Activated CD4-positive, alpha-beta memory T cell treated with anti-CD3 and anti-CD28 coated beads for 36 hours (primary cell): ENCODE measurements at places on chromosomes 7 and 10.
A peak's percentile ranks its signal among the peaks of the same experiment; 100 is the strongest.

DNA sequence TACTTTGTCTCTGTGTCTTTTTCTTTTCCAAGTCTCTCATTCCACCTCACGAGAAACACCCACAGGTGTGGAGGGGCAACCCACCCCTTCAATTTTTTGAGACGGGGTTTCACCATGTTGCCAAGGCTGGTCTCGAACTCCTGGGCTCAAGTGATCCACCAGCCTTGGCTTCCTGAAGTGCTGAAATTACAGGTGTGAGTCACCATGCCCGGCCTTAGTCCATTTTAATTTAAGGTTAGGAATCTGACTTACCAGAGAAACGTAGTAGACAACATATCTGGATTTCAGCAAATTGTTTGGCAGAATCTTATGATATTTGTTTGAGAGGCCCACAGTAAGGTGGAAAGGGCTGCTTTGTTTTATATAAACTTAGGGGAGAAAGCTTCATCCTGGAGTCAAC, 3.2 kb upstream of the NFKB2 start:
- no peak for DNase-seq

GRCh38 chr7:44291733-44292419, 33.5 kb downstream of the CAMK2B start:
- DNase-seq: peak; percentile 4

DNA sequence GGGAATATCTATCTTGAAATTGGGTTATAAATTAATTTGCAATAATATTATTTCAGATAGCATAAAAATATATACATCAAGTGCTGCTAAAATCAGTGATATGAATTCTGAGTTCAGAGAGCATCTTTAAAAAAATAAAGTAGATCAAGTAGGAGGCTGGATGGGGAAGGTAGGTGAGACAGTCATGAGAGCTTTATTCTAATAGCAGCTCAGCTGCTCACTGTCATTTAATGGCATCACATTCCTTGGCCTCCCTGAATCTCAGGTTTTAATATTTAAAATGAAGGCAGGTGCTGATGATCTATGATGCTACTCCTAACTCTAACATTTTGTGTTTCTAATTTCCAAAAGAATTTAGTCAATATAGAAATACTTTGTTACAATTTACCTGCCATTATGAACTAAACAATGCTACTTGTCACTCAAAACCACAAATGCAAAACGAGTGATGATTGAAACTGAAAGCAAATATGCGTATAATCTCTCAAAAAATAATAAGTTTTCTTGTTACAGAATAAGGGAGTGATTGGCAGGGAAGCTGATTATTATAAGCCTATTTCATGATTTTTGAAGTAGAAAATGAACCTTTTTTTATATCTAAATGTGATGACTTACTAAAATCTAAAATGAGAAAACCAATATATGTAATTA, 147.6 kb upstream of the CSTF2T start:
- no peak for DNase-seq

- DNase-seq: no peak
Observed at GRCh38 chr10:3528271-3528670, 256.7 kb downstream of the KLF6 start.

DNA sequence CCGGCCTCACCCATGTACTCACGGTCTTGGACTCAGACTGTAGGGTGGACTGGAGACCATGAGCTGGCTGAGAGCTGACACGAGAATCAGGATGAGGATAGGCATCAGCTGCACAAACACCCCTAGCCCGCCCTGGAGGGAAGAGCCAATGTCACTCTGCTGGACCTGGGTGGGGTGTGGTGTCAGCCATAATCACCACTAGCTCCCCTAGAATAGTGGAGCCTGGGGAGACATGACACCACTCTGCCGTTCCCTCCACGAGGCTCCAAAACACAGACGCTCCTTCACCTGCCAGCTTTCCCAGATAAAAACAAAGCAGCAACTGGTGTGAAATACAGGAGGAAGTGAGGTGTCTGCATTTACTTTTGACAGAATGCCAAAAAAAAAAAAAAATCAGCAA, 16.5 kb downstream of the DNAJB12 start:
- no peak for DNase-seq

DNA sequence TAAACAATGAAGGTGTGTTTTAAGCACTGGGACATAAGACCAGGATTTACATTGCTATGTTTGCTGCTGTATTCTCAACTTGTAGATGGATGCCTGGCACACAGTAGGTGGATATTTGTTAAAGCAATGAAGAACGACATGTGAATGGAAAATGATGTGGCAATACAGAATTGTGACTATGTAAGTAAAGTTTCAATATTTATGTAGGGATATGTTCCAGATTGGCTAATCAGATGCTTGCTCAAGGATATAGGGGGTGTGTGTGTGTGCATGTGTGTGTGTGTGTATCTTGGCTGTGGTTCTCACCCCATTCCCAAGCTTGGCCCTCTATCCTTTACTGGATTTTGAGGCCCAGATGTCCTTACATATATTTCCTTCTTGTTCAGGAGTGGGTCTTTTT, 42.7 kb upstream of the LAMB1 start:
- no peak for DNase-seq

DNA sequence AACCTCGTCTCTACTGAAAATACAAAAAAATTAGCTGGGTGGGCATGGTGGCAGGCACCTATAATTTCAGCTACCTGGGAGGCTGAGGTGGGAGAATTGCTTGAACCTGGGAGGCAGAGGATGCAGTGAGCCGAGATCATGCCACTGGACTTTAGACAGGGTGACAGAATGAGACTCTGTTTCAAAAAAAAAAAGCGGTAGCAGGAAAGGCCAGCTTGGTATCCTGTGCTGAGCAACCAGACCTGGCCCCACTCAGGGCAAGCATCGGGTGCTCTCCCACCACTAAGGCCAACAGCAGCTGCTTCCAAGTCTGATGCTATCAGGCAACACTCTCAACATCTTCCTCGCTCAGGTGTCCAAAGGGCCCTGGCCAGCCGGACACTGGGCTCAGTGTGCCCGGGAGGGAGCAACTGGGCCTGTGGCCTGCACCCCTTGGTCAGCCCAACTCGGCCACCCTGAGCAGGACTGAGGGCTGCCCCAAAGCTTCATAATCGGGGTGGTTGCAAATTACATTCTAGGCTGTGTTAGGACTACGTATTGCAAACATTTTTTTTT, 44.3 kb upstream of the MSMB start:
- no peak for DNase-seq

GRCh38 chr10:76252733-76253132, 821.3 kb downstream of the LRMDA start:
- DNase-seq: no peak

DNA sequence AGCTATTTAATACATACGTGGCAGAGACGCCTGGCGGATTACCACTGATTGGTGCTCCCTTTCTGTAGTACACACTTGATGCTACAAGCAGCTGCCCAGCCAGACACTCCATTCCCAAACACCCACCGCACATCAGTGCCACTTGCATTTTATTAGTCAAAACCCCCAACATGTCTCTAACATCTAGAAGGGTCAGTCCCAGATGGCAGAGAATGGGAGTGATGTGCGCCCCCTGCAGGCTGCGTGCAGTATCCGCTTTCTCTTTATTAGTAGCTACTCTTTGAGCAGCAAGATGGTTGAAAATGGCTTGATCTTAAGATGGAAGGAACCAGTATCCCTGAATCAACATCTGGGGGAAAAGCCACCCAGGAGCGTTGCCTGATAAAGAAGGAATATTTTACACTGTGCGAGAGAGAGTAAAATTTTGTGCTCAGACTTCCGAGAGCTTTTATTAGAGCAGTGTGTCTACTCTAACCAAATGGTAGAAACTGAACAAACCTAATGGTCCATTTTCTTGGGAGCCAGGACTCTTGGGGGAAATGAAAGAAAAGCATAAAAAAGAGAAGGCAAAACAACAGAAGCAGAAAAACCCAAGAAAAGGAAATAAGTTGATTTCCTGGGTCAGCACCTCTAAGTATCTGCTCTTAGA, 78.3 kb downstream of the ST8SIA6 start:
- DNase-seq: peak; percentile 54

- no peak for DNase-seq
Observed at GRCh38 chr10:77548157-77548556, 89.5 kb downstream of the KCNMA1 start.

DNA sequence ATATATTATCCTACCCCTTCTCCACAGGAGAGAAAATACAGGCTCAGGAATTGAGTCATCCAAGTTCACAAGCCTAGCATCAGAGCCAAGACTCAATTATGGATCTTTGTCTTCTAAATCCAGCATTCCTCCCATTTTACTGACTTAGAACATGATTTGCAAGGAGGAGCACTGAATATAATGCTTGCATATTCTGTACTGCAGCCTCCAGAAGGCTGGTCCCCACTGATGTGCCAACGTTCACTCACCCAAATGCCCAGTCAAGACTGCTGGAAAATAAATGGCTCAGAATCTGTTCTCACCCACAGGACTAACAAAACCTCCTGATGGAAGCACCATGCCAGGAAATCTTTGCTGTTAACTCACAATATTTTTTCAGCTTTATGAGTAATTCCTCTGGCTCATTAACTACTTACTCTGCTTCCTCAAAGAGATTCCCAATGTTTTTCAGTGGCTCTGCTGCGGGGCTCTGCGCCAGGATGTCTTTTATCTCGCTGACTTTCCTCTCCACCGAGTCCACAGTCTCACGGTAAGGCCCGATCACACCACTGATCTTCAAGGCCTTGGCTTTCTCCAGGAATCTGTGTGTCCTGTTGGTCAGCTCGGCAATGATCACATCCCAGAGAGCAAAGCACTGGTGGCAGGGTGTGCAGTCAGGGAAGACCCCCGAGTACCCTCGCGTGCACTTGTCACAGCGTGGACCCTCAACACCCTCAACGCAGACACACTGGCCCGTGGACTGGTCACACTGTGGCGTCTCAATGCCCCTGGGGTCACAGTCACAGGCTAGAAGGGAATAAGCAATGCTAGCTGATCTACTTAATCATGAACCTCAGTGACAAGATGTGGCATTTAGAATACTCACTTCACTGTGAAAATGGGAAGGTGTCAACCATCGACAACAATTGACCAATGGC, 48.8 kb downstream of the DLD start:
- DNase-seq: no peak

DNA sequence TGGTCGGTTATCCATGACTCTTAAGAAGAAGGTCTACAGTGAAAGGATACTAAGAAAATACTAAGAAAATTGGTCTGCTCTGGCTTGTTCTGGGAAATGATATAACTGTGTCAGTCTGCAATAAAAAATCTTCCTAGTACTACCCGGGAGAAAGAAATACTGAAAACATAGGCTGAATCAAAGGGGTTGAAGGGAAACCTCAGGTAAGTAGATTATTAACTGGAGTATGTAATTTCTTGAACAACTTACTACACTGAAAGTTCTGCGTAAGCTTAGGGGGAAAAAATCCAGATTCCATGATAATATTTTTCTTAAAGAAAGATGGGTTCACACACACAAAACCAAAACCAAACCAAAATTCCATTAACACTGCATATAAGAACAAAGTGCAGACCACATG, 143.3 kb downstream of the KMT2E start:
- DNase-seq: no peak

DNA sequence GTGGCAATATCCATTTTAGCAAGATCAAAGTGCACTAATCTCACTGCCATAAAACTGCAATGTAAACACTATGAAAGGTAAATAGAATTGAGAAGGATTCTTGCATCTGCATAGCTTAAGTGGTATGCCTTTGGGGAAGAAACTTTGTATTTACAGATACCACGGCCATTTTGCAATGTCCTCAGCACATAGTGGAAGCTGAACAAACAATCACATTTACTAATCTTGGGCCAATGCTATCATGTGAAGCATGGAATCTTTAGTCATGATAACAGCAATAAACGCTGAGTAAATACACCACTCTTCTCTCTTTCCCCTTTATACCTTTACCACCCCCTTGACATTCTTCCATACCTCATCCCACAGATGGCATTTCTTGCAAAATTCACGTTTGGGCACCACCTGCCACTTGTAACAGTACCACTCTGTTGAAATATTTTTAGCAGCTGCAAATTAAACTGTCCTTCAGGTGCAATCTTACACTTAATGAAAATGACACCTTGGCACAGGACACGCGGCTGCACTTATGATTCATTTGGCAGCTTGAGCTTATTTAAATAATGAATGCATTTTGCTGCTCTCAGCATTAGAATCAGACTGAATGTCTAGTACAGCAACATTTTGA, 171.8 kb downstream of the SEMA3A start:
- DNase-seq: no peak

DNA sequence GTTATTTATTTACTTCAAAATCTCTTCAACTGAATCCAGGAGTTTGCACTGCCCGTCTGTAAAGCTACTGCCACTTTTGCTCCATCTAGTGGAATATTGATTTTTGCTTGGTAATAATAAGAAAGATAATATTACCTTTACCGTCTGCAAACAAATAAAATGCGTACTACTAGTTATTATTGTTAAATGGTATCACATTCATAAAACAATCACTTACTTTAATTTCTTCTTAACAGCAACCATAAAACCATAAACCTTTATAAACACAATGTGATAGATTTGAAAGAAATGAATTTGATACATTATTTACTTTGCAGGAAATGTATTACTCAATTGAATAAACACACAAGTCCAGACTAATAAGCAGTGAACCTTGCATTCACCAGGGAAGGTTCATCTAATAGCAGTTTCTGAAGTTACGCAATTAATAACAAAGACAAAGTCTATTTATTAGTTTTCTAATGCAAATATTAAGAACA, 6.4 kb downstream of the AGMO start:
- DNase-seq: no peak

DNA sequence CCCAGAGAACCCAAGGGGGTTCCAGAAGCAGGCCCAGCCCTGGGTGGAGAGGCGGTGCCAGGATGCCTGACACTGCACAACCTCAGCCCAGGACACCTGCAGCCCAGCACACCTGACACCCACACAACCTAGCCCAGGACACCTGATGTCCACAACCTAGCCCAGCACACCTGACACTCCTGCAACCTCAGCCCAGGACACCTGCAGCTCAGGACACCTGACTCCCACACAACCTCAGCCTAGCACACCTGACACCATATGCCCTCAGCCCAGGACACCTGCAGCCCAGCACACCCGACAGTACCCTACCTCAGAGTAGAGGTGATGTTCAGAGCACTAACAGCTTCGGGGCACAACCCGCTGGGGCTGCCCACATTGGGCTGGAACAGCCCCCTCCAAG, 87.3 kb downstream of the PAXIP1 start:
- DNase-seq: no peak

DNA sequence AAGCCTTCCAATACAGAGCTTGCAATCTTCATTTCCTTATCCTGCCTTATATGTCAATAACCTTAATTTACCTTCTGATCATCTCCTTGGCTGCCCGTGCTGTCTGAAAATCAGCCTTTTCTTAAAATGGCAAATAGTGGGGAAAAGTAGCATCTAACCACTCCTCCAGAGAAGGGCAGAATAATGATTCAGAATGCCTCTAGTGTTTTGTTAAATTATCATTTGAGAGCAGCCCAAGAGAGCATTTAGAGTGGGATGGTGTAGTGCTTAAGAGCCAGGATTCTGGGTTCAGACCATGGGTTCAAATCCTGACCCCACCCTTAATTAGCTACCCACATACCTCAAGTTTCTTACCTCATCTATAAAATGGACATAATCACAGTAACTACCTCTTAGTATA, 4.6 kb upstream of the TMEM139 start:
- no peak for DNase-seq

- no peak for DNase-seq
Observed at GRCh38 chr10:34520084-34520483, 295.0 kb downstream of the PARD3 start.
